ENCODE measurements at places on chromosomes 3 and 15.

- DNase-seq: no peak
Measured at GRCh38 chr15:27871078-27871901, 227.8 kb downstream of the OCA2 start.

DNA sequence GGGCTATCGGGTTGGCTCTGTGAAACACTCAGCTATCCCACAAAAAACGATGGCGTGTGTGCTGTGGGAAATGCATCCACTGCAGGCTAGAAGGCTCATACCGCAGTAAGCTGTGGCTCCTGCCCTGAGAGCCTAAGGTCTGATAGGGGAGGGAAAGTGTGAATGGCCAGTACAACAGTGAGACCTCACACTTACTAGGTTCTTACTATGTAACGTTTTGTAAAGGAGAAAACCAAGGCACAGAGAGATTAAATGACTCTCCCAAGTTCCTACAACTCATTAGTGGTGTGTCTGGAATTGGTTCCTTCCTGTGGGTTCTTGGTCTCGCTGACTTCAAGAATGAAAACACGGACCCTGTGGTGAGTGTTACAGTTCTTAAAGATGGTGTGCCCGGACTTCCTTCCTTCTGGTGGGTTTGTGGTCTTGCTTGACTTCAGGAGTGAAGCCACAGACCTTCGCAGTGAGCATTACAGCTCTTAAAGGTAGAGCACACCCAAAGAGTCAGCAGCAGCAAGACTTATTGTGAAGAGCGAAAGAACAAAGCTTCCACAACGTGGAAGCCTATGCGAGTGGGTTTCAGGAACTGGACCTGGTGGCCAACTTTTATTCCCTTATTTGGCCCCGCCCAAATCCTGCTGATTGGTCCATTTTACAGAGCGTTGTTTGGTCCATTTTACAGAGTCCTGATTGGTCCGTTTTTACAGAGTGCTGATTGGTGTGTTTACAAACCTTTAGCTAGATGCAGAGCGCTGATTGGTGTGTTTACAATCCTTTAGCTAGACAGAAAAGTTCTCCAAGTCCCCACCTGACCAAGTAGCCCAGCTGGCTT, 161.7 kb downstream of the POLR2M start:
- no peak for DNase-seq

DNA sequence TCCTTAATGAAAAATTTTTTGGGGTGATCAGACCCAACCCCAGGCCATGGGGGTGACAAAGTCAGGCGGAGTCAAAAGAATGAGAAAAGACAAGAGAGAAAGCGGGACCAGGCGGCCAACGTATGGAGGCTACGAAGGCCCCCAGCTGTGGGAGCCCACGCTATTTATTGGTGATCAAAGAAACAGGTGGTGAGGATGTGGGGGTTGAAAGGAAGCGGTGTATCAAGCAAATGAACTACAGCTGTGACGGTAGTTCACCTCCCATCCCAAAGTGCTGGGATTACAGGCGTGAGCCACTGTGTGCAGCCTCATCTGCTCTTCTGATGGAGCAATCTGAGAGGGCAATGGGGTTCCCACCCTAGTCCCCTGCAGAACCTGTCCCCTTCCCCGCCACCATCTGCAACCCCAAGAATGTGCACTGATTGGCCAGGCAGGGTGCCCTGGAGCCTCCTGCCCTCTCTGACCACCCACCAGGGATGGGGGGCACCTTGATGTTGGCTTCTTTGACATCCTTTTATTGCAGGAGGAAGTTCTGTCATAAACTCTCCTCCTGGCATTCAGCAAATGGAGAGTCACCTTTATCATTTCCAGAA, 1.1 kb upstream of the CHRNA3 start:
- no peak for DNase-seq

- no peak for DNase-seq
Measured at GRCh38 chr3:151578495-151578894, 117.6 kb upstream of the IGSF10 start.

DNA sequence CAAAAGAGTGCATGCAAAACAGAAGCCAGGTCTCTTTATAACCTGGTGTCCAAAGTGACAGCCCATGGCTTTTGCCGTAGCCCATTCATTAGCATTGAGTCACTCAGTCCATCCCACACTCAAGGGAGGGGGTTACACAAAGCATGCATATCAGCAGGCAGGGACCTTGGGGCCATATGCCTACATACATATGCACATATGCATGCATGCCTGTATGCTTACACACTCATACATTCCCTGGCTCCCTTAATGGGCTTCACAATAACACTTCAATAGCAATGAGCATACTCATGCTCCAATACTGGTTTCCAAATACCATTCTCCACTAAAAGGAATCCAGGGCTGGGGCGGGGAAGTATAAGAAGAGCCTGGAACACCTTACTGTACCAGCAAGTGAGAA, 22.0 kb downstream of the TRPM1 start:
- DNase-seq: no peak
